Activated T-cell treated with anti-CD3 and anti-CD28 coated beads for 4 hours (primary cell): ENCODE measurements at places on chromosomes 16 and 17.

- DNase-seq = no peak
Observed at GRCh38 chr16:85458968-85459367, 154.2 kb upstream of the GSE1 start.

GRCh38 chr17:77462090-77462489 lies 321.3 kb downstream of the SEC14L1 start:
- DNase-seq = no peak

GRCh38 chr17:82911822-82912221 lies 72.0 kb upstream of the ZNF750 start:
- DNase-seq = no peak

DNA sequence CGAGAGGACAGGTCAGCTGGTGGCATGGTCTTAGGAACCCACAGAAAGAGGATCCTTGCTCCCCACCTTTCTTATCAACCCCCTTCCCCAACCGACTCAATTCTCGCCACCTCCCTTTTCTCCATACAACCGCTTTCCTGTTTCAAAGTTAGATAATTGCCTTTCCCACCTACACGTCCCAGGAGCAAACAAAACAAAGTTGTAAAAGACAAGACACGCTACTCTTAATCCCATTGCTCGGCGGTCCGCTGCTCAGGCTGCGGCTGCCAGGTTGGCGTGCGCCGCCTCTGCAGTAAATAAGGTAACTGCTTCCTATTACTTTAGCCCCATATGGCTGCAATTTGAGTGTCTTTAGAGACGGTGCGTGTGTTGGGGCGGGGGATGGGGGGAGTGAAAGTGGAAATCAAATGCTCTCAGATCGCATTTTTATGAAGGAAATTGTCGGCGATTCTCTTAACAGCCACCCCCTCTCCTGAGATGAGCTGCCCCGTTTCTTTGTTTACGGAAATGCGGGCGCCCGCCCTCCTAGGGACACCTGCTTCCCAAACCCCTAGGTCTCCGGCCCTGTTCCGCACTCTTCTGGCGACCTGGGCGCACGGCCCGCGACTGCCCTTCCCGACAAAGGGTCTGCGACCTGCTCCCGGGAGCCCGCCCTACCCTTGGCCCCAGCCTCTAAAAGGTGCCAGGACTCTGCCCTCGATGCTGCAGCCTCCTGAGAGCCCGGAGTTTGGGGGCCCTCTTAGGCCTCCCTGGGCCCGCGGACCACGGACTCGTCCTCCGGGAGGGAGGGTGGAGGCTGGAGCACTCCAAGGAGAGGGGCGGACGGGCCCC lies 3.7 kb upstream of the CBX8 start:
- no peak for DNase-seq

DNA sequence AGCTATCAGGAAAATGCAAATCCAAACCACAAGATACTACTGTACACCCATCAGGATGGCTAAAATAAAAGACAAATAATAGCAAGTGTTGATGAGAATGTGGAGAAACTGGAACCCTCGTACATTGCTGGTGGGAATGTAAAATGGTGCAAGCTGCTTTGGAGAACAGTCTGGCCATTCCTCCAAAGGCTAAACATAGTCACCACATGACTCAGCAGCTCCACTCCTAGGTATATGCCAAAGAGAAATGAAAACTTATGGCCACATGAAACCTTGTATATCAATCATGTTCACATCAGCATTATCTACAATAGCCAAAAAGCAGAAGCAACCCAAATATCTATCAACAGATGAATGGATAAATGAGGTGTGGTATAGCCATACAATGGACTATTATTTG lies 28.5 kb downstream of the VAC14 start:
- no peak for DNase-seq

DNA sequence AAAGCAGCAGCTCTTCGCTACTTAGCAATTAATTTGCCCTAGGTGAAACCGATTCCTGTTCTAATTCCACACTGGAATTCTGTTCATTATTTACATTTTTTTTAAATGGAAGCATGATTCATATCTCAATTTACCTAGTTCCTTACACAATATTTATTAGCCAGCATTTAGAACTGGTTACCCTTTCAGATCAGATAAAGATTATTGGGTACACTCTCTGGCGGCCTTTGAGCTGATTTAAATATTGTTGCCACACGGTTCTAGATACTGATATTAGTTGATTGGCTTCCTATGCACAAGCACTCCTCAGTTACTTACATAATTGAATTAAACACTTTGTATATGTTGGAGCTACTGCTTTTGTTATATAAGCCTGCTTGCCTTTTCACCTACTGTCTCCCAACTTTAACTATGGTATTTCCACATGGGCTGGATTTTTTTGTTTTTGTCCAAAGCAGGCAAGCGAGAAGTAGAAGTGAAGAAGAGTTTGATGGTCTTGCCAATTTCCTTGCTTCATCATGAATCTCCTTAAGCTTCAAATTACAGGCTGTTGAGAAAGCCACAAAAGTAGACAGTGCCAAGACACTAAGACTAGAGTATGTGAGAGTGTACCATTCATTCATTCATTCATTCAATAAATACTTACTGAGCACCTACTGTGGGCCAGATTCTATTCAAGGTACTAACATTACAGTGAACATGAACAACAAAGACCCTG lies 3.9 kb upstream of the ALDH3A2 start:
- no peak for DNase-seq

DNA sequence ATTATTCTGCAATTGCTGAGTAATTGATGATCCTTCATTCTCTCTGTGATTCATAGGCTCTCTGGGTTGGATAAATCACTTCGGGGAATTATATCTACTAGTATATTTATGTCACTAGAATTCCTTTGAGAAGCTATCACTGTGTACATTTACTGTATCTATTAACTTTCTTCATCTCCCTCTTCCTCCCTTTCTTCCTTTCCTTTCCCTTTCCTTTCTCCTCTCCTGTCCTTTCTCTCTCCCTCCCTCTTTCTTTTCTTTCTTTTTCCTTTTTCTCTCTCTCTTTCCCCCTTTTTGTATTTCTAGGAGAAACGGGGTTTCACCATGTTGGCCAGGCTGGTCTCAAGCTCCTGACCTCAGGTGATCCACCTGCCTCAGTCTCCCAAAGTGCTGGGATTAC lies 711.8 kb downstream of the WWOX start:
- DNase-seq = no peak

- no peak for DNase-seq
Observed at GRCh38 chr17:78561166-78561565, 16.0 kb downstream of the DNAH17 start.

DNA sequence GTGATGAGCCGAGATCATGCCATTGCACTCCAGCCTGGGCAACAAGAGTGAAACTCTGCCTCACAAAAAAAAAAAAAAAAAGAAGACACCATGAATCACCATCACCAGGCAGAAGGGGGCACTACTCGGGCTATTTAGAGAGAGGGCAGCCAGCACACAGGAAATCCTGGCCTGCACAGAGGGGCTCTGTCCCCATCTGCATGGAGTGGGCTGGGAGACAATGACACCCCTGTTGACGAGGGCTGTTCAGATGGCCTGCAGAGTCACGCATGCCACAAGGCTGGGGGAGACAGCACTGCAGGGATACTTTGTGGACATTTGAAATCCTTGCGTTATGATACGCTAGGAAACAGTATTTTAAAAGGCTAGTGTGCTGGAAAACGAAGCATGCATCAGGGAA lies 48.3 kb downstream of the CUEDC1 start:
- no peak for DNase-seq

- no peak for DNase-seq
Observed at GRCh38 chr17:56087199-56087598, 66.1 kb upstream of the ANKFN1 start.

DNA sequence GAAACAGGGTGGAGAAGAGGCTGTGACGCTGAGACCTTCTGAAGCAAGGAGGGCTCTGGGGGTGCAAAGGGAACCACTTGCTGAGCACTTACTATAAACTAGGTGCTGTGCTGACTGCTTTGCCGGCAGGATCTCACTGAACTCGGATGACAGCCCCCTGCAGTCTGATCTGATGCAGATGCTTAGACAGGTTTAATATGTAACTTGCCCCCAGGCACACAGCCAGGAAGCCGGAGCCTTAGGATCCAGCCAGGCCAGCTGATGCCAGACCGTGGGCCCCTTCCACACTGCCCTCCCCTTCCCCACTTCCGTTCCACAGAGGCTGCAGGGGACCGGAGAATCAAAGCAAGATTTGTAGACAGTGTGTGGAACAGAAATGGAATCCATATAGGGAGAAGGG lies 23.1 kb downstream of the SPACA3 start:
- DNase-seq = no peak

DNA sequence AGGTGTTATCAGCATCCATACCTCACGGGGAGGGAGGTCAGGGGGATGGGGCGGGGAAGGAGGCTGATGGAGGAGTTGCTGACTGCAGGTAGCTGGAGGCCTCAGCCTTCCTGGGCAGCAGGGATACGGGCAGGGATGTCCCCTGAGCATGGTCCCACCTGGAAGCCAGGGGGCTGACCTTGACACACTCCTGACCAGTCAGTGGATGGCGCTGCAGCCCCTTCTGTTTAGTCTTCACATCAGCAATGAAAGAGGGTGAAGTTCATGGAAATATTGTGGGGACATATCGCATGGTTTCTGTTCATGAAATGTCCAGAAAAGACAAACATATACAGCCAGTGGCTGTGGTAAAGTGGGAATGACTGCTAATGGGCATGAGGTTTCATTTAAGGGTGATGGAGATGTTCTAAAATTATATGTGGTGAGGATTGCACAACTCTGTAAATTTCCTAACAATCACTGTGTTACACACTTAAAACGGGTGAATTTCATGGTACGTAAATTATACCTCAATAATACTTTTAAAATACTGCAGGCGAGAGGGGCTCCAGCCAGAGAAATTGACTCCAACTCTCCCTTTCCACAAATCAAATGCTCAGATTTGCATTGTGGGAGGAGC lies 489.6 kb downstream of the CDH13 start:
- no peak for DNase-seq

GRCh38 chr17:59746849-59747445 lies 39.5 kb downstream of the VMP1 start:
- DNase-seq = no peak

- DNase-seq = no peak
Observed at GRCh38 chr16:80319181-80319580, 221.6 kb upstream of the DYNLRB2 start.

DNA sequence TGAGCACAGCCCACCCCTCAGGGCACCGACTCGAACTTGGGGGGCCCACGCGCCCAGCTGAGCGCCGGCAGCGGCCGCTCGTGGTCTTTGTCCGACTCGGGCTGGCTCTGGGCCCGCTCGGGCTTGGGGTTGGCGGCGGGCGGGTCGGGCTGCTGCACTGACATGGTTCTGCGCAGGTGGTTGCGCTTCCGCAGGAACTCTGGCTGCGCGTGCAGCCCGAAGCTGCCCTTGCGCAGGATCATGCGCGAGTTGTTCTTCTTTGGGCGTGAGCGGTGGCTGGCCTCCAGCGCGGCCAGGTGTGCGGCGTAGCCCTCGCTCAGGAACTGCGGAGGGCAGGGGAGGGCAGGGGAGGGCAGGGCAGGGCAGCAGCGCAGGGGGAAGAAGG lies 11.1 kb downstream of the PIMREG start:
- DNase-seq = no peak

DNA sequence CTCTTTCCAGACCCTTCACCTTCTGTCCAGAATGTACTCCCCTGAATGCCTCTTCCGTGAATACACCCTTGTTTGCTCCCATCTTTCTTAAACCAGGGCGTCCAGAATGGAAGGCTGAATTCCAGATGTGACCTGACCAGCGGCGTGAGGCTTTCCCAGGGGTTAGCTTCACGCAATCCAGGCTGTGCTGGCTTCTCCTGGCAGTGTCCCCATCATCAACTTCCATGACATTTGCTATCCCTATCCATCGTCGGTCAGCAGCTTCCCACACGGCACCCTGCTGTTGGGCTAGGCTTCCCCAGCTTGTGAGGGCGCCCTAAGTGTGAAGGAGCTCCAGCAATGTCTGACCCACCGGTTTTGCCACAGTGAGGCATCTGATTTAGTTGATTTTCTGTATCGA lies 339.8 kb upstream of the TNRC6C start:
- DNase-seq = no peak

GRCh38 chr16:25633549-25633948 lies 58.2 kb upstream of the HS3ST4 start:
- DNase-seq = no peak

- no peak for DNase-seq
Observed at GRCh38 chr16:61797961-61798507, 238.2 kb downstream of the CDH8 start.

- DNase-seq = no peak
Observed at GRCh38 chr16:53126390-53126789, 71.6 kb downstream of the CHD9 start.

- peak; percentile 76 for DNase-seq
Observed at GRCh38 chr16:3152277-3152990, 17.6 kb downstream of the ZNF213 start.

DNA sequence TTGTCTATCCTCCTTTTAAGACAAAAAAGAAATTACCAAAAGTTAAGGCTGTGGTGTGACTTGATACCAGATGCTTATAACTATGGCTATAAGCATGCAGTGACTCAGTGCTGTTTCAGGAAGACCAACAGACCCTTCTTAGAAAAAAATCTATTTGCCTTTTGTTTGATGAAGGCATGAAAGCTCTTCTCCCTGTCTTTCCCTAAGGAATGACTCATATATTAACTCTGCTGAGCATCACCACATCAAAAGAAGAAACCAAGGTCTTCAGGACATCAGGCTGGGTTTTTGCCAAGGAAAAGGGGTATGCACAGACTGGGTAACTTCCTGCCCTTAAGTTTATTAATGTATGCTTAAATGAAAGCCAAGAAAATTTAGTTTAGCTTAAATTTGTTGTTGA lies 47.1 kb downstream of the VMP1 start:
- peak; percentile 19 for DNase-seq

GRCh38 chr17:37824534-37825485 lies 80.0 kb upstream of the HNF1B start:
- DNase-seq = no peak

DNA sequence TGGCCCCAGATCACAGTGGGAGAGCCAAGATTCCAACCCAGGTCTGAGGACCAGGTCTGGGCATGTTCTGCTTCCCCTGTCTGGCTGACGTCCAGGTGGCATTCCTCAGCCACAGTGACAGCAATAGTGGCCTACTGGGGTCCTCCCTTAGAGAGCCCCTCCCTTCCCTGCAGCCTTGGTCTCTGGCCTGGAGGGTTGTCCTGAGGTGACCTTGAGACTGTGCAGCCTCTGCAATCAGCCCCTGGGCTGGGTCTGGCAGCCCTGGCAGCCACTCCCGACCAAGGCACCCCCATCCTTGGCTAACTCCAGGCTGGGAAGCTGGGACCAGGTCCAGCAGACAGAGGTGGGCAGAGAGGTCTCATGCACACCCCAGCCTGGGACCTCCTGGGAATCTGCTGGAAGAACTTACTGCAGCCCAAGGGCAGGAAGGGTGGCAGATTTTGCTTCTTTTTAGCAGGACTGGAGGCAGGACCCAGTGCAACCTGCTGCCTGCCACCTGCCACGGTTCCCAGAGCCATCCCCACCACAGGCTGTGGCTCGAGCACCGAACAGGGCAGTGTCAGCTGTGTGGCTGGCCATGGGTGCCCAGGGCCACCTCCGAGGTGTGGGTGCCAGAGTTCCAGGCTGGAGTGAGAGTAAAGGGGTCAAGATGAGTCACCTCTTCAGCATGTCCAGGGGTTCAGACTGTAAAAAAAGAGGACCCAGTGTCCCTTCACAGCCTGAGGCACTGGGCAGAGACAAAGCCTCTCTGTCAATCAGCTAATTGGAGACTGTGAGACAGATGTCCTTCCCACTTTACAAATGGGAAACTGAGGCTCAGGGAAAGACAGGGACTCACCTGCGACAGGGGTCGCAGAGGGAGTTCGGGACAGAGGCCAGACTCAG lies 12.6 kb downstream of the GRB7 start:
- DNase-seq = no peak
